H9 (cell line): ENCODE measurements at places on chromosomes 4 and X. TPM values are rescaled to one million over a fixed set of nuclear protein-coding genes. Genes with fewer than 3 reads are reported as not detected.

DNA sequence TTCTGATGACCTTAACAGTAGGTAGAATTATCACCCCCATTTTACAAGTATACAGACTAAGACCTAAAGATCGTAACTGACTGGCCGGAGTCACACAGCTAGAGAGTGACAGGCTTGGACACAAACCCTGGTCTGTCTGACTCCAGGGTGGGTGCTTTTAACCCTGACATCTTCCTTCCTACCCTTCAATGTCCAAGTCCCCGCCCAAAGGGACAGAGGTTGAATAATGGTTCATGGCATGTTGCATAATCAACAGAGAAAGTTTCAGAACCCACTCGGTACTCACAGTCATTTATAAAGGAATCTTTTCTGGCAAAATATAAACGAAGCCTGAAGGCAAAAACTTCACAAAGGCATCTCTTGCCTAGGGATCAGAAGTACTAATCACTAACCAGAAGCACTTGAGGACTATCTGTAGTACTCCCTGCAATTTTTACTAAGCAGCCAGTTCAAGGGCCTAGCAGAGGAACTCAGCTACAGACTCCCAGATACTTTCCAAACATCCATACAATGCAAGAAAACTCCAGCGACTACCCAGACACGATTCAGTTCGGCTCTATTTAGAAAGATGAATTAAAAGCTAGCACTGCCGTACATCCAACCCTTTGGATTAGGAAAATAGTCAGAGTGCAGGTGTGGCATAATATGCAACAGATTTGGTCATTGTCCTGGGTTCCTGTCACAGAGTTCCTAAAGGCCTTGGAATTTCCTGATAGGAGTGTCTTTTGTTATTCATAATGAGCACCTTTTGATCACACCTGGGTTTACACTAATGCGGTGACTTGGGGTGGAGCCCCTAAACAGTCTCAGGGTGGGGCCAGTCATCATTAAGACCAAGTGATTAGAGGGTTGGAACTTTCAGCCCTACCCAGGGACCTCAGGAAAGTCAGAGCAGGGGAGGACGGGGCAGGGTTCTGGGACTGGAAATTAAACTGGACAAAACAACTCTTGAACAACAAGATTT, 44.0 kb downstream of the RELL1 start:
- no peak for DNase-seq

The TMEM128 gene
- 19.8 and 21.5 TPM in 2 replicates for total RNA-seq

- DNase-seq, result no peak
Observed at GRCh38 chrX:46665232-46666152, 91.9 kb downstream of the CHST7 start.

The ERVMER34-1 gene
- total RNA-seq, result 14.4 and 15.5 TPM in 2 replicates

GRCh38 chr4:76649086-76649485, 214.1 kb downstream of the SHROOM3 start:
- DNase-seq, result no peak

The TXLNG gene
- 87.8 and 90.7 TPM in 2 replicates for total RNA-seq

DNA sequence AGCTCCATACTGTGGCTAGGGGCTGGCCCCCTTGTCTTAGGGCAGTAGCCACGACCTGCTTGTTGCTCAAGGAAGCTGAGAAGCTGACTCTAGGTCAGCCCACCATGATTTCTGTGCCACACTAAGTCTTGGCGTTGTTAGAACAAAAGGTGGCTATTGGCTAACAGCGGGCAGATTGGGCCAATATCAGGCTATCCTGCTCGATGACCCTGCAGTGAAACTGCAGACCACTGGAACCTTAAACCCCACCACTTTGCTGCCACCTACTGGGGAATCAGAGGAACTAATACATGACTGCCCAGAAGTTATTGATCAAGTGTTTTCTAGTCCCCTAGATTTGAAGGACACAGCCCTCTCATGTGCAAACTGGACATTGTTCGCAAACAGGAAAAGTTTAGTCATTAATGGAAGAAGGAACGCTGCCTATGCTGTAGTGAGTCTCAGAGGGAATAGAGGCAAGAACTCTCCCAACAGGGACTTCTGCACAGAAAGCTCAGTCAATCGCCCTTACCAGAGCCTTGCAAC, 17.0 kb upstream of the PAPSS1 start:
- DNase-seq, result peak; percentile 85

DNA sequence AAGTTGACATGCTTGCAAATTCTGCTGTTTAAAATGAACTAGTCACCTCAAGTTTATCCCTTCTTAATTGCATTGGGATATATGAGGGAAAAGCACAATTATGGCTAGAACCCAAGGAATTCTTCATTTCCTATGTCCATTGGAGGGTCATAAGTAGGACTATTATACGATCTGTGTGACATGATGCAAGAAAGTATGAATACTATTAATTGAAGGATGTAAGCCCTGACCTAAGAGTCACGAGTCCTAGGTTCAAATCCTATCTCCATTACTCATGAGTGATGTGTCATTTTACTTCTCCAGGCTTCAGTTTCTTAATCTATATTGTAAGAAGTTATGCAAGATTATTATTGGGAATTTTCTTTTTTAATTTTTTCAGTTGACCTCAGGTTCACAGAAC, 542.9 kb upstream of the GRIA3 start:
- DNase-seq, result no peak

The RHOXF2B gene
- not detected in 2 replicates for total RNA-seq

GRCh38 chr4:129545599-129546278, 449.8 kb downstream of the C4orf33 start:
- no peak for DNase-seq

DNA sequence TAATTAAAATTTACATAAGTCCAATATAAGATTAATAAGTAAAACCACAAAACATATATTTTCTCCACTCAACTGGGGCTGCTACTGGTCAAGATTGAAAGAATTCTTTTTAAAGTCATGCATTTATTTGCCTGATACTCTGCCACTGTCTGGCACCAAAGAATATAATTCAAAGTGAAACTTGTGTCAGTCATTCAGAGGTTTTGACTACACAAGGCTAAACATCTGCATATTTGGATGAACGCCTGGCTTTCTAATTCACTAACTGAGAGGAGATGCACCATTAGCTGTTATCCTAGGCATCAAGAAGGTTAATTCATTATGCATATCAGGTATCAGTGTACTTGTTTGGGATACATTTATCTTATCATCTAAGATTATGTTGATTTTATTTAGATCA, 598.5 kb downstream of the CENPC start:
- DNase-seq, result no peak

DNA sequence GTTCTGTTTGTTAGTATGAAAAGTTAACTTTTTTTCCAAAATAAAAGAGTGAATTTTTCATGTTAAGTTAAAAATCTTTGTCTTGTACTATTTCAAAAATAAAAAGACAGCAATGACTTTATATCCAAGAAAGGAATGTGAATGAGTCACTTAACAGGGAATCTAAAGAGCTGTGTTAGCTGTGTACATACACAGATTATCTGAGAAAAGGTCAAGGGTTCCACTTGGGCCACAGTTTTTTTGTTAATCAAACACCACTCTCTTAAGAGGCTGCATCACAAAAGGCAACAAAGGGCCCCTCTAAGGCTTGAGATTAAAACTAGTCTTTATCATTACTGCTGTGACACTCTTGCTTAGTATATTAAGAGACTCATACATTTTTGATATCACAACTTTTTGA, 82.1 kb downstream of the FIP1L1 start:
- DNase-seq, result no peak

DNA sequence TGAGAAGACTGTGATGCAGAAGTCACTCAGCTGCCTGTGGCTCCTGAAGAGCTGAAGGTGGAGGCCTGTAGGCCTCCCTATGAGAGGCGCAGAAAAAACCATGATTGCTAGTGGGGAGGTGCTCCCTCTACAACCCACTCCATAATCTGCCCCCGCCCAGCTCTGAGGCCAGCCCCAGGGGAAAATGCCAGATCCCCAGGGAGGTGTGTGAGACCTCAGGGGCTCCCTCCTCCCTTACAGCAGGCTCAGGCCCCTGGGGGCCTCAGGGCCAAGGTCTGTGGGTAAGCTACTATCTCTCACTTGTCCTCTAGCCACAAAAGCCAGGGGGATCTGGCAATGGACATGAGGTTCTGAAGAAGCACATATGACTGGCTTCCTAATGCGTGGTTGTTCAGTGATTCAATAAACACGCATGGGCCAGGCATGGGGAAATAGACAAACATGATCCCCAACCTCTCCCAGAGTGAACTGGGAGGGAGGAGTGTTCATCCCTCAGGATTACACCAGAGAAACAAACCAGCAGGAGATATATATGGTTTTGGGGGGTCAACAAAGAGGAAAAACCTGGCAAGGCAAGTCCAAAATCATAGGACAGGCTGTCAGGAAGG, 51.0 kb upstream of the MTM1 start:
- no peak for DNase-seq

The ZNF674 gene
- total RNA-seq, result 7.9 and 10.1 TPM in 2 replicates

The DDIT4L gene
- 2.1 TPM in 2 replicates for total RNA-seq

DNA sequence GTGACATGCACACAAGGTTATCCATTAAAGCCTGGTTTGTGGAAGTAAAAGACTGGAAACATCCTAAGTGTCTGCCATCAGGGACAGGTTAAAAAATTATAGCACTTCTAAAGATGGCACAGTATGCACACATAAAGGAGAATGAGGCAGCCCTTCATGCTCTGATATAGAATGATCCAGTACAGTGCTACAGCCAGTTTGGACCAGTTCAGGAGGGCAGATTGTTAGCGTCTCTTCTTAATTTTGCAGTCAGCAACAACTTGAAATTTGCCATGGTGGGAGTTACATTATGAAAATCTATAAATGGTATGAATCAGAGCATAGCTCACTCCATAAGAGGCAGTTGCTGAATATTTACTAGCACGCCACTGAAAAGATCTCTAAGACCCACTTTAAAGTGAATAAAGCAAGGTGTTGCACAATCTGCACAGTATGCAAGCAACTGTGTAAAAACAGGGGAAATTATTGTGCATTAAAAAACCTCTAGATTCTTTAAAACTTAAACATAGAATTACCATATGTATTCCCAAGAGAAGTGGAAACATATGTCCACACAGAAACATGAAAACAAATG, 20.3 kb upstream of the SOD3 start:
- no peak for DNase-seq

GRCh38 chr4:2352171-2352570, 66.3 kb downstream of the ZFYVE28 start:
- peak; percentile 16 for DNase-seq

- DNase-seq, result no peak
Observed at GRCh38 chr4:101678180-101678579, 112.3 kb upstream of the BANK1 start.

The GATA1 gene
- not detected in 2 replicates for total RNA-seq

The NELFA gene
- total RNA-seq, result 54.0 and 55.0 TPM in 2 replicates

DNA sequence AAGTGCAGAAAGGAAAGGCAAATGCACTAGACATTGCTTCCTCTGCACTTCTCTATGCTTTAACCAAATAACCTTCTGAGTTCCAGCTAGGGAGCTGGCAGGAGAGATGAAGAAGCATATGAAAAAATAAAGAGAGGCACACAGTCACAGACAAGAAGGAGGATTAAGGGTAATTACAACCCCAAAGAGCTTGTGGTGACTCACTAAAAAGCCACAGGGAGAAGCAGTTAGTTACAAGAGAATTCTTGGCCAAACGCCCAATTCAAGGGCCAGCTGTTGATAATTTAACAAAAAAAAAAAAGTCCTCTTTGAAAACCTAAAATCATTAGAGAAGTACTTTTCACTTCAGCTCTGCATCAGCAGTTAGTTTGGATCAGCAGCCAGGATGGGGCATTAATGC, 478.0 kb downstream of the KCNIP4 start:
- no peak for DNase-seq

- DNase-seq, result peak; percentile 37
Observed at GRCh38 chr4:61911313-61911756, 711.2 kb downstream of the ADGRL3 start.

GRCh38 chrX:12790885-12791256, 341 bp upstream of the PRPS2 start:
- no peak for DNase-seq

DNA sequence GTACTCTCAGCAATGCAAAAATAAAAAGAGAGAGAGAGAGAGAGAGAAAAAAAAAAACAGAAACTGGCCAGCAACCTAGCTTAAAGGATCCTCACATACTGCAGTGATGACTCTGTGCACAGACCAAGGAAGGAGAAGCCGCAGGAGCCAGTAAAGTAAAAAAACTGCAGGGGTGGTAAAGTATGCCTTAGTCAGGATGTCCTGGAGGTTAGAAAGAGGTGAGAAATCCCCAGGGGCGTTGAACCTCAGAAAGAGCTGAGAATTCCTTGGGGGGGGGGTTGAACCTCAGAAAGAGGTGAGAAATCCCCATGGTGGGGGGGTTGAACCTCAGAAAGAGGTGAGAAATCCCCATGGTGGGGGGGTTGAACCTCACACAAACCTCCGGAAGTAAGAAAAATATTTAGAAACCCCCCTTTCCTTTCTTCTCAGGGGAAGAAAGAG, 48.0 kb downstream of the MAGEA9 start:
- no peak for DNase-seq

The IL13RA2 gene
- not detected in 2 replicates for total RNA-seq

- DNase-seq, result no peak
Observed at GRCh38 chr4:182531555-182532162, 288.5 kb downstream of the TENM3 start.

GRCh38 chr4:175422331-175422730, 389.7 kb downstream of the GPM6A start:
- no peak for DNase-seq

DNA sequence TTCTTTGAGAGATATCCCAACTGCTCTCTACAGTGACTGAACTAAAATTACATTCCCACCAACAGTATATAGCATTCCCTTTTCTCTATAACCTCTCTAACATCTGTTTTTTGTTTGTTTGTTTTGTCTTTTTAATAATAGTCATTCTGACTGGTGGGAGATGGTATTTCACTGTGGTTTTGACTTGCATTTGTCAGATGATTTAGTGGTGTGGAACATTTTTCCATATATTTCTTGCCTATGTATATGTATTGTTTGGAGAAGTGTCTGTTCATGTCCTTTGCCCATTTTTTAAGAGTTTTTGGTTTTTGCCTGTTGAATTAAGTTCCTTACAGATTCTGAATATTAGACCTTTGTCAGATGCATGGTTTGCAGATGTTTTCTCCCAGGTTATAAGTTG, 9.0 kb downstream of the USO1 start:
- no peak for DNase-seq

DNA sequence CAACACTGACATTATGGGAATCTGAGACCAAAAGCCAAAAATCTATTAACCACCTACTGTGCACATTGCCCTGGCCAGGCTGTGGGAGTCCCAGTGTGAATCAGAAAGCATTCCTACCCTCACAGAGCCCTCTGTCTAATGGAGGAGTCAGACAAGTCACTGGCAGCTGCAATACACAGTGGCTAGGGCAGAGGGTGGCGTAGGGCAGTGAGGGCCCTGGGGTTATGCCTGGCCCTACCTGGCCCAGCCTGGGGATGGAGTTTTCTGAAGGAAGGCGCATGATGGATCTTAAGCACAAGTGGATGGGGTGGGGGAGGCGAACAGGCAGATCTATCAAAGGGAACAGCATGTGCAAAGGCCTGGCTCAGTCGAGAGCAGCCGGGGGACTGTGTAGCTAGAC, 10.8 kb downstream of the JAKMIP1 start:
- no peak for DNase-seq

The GSX2 gene
- total RNA-seq, result not detected in 2 replicates

GRCh38 chrX:48940404-48940955, 16.9 kb downstream of the OTUD5 start:
- DNase-seq, result no peak

The PLP2 gene
- 11.7 and 12.1 TPM in 2 replicates for total RNA-seq
